Nephron progenitor cell (in vitro differentiated cells): ENCODE measurements at places on chromosomes 1 and 21.
A peak's percentile ranks its signal among the peaks of the same experiment; 100 is the strongest.

DNA sequence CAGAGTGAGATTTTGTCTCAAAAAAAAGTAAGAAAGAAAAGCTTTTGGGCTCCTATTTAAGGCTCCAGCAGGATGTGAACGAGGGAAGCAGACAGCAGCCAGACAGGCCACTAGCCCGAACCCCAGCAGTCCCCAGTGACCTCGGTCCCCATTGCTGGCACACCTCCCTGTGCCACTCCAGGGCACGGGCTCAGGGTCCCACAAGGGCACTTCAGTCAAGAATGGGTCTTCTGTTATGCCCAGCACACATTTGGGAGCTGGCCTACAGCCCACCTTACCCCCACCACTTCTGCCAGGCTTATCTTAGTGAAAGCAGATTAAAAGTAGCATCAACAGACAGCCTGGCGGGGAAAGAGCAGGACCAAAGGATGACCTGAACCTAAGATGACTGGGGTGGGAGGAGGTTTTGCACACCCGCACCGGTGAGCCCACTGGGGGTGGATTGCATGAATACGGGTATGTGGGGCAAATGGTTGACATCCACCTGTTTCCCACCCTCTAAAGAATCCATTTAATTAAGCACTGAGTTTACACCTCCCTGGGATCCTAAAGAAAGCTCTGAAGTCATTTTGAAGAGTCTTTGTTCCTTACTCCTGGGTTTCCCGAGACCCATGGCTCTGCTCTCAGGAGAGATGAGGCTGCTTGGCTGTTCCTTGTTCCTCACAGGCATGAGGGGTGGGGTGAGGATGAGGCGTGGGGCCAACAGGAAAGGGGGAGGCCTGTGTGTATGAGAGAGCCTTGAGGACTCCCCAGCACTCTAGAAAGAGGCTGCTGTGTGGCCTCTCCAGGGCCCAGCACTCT is 4.7 kb downstream of the CHI3L1 start:
- no peak for DNase-seq

DNA sequence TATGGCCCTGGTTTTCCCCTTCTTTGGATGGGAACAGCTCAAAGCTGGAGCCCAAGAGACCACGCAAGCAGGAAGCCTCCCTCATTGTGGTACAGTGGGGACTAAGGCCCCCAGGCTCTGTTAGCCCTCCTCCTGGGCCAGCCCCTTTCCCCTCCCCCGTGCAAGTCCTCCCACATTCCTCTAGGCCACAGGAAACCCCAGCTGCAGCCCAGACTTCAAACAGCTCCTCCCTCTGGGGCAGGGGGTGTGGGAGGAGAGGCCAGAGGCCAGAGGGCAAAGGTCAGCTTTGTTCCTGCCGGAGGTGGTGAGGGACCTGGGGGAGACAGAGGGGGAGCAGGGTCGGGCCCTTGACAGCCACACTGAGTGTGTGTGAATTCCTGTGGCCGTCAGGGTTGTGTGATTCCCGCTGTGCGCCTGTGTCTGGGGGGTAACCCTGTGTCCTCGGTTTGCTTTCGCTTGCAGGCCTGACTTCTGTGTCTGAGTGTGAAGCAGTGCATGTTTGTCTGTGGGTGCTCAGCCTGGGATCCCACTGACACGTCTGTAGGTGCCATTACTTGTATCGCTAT is 3.4 kb upstream of the AHDC1 start:
- peak; percentile 92 for DNase-seq

DNA sequence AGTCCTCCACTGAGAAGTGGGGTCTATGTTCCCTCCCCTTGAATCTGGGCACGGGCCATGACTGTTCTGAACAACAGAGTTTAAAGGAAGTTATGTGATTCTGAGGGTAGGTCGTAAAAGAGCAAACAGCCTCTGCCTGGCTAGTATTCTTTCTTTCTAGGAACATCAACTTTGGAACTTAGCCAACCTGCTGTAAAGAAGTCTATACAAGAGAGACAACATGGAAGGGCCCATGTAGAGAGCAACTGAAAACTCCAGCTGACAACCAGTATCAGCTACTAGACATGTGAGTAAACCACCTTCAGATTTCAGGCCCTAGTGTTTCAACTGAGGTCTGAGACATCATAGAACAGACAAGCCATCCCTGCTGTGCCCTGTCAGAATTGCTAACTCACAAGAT is 7.5 kb downstream of the SELENOF start:
- no peak for DNase-seq

DNA sequence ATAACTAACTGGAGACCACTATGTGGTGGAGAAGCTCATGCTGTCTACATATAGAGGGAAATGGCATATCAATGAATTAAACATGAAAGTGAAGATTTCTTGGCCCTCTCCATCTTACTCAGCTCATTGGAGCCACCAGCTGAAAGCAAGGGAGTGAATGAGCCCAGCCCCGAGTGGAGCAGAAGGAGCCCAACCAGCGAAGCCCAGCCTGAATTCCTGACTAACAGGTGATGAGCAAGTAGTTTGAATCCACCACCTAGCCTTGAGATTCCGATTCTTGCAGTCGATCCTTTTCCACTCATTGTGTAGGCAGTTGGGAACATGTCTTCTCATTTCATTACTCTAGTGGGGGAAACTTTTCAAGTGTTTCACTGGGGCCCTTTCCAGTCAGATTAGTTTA is 18.6 kb upstream of the ST6GALNAC3 start:
- DNase-seq = no peak

DNA sequence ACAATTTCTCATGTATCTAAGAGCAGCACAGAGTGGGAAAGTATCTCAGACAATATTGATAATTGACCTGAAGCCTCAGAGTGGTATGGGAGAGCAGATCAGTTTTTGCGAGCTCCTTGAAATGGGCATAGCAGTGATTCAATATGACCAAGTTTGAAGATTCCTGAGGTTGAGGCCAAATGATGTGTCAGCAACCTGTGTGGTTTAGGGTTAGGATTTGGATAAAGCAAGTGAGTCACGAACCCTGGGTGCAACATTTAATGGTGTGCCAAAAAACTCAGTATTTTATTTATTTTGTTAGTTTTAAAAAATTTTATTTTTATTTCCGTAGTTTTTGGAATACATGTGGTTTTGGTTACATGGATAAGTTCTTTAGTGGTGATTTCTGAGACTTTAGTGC is 92.5 kb upstream of the C21orf91 start:
- no peak for DNase-seq
